ENCODE measurements at places on chromosomes 5 and 9.

DNA sequence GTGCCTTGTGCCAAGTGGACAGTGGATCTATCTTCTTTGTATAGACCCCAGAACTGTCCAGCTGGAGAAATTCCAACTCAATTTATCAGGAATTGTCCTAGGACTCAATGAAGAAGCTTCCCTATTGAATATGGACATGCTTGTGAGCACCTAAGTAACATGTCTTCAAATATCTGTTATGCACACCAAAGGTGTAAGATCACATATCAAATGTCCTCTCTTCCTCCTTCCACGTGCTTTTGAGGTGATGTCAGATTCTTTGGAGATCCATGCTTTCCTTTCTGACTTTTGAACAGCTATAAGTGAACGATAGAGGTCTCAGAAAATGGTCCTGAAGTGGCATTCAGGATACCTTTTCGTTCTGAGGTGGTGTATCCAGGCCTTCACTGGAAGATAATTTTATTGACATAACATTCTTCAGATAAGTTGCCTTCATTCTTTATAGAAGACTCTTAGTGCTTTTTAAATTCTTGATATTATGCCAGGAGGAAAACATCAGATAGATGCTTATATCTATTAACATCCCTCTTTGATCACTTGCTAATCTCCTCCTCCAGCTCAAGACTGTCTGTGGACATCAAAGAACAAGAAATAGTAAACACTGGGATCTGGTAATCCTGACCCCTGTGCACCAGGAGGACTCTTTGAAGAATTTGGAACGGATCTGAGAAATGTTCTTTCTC is 246.4 kb downstream of the SMARCA2 start:
- no peak for DNase-seq

DNA sequence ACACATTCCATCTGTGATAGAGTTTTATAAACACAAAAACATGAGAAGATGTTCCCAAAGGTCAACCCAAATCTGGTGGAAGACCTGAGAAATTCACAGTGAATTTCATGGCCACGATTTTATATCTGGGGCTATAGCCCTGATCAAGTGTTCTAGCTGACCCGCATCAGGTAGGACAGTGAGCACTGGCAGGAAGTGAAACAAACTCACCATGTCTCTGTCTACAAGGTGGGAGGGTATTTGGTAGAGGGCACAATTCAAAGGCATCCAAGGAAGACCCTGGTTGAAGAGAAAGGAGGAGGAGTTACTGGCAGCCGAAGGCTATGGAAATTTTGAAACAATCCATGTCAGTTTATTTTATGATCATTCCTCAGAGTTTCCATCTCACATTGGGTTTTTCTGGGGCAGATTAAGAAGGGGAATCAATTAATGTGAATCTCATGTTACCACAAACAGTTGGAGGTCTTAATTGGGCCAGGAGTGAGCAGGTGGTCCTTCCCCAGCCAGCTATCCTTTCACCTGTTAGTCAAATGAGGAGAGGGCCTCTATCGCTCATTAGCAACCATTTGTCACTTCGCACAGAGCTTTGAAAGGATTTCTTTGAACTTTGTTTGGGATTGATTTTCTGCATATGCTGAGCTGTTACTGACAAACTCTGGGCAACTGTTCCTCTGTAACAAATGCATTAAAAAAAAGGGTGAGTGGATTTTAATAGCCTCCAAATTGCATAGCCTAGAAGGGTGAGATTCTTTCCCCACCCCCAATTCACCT is 612.0 kb upstream of the CLINT1 start:
- DNase-seq: no peak

GRCh38 chr5:55570026-55570425 is 35.3 kb upstream of the PLPP1 start:
- no peak for DNase-seq

DNA sequence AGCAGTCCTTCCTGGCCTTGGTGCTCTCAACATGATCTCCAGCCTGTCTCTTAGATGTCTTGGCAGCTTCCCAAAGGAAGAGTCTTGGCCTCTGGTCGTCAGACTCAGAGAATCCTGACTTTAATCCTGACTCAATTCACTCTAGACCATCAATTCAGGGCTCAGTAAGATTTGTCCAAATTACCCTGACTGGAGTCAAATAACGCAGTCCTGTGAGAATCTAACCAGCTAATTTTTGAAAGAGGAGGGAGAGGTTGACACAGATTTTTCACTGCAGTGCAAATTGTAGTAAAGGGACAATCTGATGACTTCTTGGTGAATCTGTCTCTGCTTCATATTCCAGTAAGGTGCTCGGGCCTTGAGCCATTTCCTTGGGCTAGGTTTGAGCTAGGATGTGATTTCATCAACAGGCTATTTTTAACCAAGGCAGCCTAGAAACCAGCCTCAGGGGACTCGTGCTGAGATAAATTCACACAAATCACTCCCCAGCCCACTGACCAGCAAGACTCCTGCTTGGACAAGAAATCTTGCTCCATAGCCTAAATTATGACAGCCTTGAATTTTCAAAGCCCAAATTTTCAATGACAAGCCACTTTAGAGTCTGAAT is 257.4 kb downstream of the ENC1 start:
- DNase-seq: no peak

DNA sequence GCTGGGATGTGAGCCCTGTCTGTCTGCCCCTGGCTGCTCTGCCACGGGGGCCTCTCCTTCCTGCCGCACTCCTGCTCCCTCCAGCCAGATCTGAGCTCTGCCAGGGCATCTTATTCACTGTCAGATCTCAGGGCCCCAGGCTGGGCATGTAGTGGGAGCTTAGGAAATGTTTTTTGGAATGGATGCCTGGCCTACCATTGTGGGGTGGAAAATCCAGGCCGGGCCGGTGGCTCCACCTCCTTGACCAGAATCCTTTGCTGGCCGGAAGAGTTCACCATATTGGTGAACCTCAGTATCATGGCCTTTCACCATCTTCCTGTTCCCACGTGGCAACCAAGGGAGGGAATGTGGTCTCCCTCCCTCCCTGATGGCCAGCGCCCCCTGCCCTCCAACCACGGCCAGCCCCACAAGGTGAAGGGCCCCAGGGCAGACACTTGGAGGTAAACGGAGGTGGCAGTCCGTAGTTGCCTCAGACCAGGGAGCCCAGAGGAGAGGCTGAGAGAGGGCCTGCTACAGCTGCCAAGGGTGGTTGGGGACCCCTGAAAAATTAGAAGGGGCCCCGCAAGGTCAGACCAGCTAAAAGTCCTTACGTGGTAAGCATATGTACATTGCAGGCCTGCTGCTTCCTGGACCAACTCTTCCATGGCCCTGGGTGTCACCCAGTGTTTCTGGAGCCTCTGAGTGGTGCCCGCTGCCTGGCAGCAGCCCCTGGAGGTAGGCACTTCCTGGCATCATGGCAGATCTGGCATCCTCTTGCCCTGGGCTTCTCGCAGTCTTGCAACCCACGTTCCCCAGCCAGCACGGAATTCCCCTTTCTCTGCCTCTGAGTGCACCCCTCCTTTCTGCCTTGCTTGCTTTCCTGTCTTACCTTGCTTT is 153.3 kb downstream of the RGS3 start:
- DNase-seq: no peak

- no peak for DNase-seq
These were observed 449.8 kb downstream of the ISL1 start for GRCh38 chr5:51832934-51833470.

DNA sequence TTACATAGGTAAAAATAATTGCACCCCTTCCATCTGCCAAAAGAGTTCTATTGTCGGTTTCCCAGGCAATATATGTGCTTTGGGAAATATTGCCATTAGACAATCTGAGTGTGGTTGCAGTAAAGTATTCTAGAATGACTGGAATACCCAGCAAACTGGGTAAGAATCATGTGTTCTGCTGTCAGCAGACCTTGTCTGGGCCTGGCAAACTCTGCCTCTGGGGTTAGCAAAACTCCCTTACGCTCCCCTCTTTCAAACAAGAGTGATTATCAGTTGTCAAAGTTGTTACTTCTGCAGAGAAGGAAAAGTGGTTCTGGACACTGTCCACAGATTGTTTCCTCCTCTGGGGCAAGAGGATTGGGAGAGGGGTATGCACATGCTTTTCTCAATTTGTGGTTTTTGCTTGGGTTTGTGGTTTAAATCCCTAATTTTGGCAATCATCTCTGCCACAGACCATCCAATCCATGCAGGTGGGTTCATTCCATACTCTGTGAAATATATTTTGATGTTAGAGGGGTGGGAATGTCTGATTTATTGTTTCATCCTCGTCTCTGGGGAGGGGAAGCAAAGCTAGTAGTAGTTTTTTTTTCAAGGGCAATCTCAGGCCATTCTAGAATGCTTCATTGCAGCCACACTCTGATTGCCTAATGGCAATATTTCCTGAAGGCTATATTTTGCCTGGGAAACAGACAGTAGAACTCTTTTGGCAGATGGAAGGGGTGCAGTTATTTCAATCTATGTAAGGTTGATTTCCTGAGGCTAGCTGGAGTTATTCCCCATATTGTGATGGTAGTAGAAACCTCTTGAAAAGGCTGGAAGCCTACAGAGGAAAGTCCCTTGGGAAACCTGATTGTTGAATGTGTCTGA is 24.0 kb upstream of the TNFSF15 start:
- no peak for DNase-seq
